CD14-positive monocyte (primary cell): ENCODE measurements at places on chromosomes 5 and 9.

DNA sequence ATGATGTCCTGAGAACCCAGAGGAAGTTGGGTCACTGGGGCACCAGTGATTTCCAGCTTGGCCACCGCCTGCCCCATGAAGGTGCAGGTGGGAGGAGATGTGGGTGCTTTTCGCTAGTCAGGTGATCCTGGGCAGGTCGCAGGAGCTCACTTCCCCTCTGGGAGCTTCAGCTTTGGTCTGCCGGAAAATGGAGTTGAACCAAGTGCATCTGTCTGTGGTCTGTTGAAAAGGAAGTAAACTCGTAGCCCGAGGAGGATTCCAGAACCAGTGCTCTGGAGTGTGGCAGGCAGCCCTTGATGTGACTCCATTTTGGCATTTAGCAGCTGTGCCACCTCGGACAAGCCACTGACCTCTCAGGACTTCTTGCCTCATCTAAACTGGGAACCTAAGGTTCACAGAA is 81.8 kb upstream of the HRH2 start:
- no peak for DNase-seq

- no peak for DNase-seq
These were observed 81.8 kb upstream of the MAMDC2 start for GRCh38 chr9:69961843-69962242.

DNA sequence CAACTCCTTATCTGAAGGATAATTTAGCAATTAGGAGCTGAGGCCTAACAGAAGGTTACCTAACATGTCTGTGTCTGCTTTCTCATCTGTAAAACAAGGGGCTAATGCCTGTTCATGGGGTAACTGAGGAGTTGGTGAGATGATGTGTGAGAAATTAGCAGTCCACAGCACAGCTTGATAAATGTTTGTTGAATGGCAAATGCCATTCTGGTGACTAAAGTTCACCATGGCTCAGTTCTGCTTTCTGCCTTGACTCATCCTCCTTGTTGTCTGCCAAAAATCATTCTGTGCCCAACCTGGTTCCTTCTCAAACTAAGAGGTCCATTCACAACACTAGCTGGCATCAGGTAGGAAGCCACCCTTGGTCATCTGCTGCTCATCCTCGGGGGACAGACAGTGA is 552.0 kb upstream of the KLF4 start:
- peak; percentile 53 for DNase-seq

DNA sequence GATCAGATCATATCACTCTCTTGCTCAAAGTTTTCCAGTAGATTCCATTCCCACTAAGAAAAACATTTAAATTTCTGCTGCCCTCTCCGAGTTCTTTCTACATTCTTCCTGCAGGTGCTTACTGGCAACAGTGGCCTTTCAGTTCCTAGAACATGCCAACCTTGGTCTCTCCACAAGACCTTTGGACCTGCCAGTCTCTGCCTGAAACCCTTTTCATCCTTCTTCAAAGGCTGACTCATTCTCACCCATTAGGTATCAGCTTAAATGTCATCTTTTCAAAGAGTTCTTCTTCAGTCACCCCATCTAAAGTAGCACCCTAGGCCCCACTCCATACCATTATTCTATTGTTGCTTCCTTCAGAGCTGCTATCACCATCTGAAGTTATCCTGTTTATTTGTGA is 21.8 kb downstream of the PPIC start:
- no peak for DNase-seq

DNA sequence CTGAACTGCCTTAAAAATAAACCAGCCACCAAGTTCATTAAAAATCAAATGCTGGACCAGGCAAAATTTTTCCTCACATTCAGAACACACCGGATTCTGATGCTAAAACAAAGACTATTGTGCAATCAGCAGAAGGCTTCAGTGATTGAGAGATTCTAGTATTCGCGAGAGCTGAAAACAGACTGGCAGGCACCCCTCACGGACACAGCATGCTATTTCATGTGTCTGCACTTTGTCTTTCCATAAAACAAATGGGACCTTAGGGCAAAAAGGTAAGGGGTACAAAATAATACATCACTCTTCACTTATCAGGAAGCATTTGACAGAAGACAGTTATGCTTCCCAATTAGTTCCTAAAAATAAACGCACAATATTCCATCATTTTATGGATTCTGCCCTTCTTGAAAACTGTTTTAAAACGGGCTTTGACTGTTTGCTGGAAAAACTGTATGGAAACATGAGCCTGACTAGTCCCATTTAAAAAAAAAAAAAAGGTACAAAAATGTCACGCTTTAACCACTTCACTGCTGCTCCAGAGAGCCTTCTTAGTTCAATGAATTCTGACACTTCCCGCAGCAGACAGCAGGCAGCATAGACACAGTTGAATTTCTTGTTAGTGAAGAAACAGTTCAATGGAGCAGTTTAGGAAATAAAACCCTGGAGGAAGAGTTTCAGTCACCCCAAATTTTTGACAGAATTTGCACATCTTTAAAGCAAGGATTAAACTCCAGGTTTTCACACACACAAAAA is 99.2 kb downstream of the MED27 start:
- no peak for DNase-seq

GRCh38 chr5:14218897-14219573 is 75.9 kb downstream of the TRIO start:
- DNase-seq: no peak

GRCh38 chr5:114250536-114250935 is 111.3 kb upstream of the KCNN2 start:
- DNase-seq: no peak

- DNase-seq: no peak
These were observed 12.3 kb upstream of the IFNK start for GRCh38 chr9:27511771-27512170.

DNA sequence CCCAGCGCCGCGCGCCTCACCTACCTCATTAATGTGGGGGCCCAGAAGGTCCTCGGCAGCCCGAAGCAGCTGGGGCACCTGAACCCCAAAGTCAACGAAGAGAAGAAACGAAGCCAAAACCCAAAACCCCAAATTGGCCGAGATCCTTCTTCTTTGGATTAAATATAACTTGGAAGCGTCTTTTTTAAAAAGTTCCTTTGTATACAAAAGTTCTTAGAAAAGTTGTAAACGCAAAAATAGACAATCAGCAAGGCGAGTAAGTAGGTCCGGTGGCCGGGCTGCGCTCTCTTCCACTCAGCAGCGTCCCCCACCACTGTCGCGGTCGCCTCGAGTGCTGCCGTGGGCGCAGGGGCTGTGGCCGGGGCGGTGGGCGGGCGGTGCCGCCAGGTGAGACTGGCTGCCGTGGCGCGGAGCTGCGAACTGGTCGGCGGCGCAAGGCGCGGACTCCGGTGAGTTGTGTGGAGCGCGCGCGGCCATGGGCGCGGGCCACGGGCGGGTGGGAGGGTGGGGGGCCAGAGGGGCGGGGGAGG is 360 bp downstream of the KLF4 start:
- no peak for DNase-seq

DNA sequence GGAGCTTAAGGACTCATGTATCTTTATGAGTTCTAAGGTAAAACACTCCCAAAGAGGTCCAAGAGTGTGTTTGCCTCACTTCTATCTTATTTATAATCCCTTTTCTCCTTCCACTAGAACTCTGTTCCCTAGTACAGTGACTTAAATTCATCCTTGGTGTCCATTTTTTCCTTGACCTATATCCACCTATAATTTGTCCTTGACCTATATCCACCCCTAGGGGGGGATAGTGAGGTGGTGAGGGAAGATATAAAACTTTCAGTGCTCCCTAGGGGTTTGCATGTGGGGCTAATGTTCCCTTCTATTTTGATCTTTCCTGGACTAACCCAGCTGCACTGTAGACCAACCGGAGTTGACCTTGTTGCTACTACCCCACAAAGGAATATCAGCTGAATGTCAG is 83.5 kb upstream of the GNAQ start:
- DNase-seq: no peak
